AG04450 (cell line): ENCODE measurements at places on chromosomes 4 and X.

DNA sequence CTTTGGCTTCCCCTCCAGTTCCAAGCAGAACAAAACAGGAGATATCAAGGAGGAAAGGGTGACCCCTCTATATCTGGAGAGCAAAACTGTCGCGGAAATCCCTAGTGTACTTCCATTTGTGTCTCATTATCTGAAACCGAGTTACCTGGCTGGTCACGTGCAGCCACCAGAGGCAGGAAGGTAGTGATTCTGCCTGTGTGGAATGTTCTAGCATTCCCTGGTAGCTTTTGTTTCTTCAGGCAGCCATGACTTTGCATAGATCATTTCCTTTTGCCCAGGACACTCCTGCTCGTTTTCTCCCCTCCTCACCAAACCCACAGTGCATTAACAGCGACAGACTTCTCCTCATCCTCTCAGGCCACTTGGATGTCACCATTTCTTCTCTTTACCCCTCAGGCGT, 107.9 kb downstream of the PTTG2 start:
- DNase-seq: no peak

- no peak for DNase-seq
Measured at GRCh38 chr4:87109121-87109520, 111.3 kb downstream of the KLHL8 start.

DNA sequence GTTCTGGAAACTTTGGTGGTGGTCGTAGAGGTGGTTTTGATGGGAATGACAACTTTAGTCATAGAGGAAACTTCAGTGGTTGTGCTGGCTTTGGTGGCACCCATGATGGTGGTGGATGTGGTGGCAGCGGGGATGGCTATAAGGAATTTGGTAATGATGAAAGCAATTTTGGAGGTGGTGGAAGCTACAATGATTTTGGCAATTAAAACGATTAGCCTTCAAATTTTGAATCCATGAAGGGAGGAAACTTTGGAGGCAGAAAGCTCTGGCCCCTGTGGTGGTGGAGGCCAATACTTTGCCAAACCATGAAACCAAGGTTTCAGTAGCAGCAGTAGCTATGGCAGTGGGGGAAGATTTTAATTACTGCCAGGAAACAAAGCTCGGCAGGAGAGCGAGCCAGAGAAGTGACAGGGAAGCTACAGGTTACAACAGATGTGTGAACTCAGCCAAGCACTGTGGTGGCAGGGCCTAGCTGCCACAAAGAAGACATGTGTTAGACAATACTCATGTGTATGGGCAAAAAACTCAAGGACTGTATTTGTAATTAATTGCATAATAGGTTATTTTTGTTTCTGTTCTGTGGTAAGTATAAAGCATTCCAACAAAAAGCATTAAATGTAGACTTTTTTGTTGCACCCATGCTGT, 23.2 kb upstream of the SOD3 start:
- DNase-seq: no peak

DNA sequence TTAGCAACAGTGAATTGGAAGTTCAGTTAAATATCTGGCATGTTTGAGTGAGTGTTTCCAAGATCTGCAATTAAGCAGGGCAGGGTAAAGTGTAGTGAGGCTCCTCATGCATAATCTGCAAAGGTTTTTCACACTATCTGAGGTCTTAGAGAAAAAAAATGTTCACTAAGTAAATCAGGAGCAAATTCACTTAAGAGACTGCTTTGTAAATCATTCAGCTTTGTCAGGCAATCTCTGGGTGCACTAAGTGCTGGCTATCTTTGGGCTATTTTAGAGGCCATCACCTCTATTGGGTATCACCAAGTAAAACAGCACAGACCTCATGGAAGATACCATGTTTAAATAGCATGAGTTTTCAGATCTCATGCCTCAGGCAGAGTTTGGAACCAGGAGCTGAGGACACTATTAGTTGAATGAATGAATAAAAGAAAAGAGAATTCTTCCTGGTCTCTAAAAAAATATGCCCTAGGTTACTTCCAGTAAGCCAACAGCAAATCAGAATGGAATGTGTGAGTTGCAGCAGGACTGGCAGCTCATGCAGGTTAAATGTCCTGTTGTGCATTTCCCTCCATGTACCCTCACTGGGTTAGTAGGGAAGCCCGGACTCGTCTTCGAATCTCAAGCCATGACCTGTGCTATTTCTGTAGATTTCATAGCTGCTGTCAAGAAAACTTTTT, 195.3 kb downstream of the KCNIP4 start:
- no peak for DNase-seq

- DNase-seq: peak; percentile 91
Measured at GRCh38 chr4:128528793-128529553, 241.4 kb upstream of the PGRMC2 start.

DNA sequence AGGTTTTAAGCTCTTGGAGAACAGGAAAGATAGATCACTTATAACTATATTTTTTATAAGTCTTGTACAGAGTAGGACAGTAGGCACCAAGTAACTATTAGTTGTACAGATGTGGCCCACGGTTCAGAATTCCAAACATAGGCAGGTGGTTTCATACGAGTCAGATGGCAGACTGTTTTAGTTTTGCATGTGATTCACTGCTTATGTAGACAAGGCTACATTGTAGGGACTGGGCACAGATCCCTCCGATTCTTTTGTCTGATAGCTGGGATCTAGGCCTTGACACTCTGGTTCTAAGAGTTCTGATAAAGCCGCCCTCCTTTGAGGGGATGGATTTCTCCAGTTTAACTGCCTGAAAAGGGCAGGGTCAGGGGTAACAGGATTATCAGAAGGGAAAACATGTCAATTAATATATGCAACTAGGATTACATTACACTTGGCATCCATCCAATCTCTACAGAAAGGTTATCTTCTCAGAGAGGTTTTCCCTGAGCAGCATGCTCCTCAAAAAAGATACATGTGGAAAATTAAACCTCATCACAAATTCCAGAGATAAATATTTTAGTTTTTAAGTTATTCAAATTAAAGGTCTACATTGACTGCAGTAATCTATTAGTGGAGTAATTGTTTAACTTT, 87.8 kb downstream of the SPRY1 start:
- no peak for DNase-seq

GRCh38 chrX:10028283-10029104, 61.3 kb downstream of the CLDN34 start:
- no peak for DNase-seq

DNA sequence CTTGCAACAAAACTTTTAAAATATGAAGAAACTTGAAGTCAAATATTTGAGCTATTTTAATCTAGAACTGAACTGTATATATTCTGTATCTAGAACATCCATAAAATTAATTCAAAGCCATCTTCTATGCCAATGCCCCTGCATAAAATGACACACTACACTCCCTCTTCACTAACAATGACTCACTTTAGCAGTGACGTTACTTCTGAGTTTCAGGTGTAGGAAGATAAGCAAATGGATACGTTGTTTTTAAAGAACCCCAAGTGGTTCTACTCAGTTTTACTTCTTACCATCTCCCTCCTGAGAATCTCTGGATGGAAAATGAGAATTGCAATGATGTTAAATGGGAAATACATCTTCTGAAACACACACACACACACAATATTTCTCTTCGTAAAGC, 45.2 kb downstream of the CXXC4 start:
- no peak for DNase-seq

GRCh38 chr4:79272761-79273160, 53.1 kb downstream of the NAA11 start:
- no peak for DNase-seq

GRCh38 chrX:24550166-24550565, 85.1 kb downstream of the PDK3 start:
- DNase-seq: no peak

DNA sequence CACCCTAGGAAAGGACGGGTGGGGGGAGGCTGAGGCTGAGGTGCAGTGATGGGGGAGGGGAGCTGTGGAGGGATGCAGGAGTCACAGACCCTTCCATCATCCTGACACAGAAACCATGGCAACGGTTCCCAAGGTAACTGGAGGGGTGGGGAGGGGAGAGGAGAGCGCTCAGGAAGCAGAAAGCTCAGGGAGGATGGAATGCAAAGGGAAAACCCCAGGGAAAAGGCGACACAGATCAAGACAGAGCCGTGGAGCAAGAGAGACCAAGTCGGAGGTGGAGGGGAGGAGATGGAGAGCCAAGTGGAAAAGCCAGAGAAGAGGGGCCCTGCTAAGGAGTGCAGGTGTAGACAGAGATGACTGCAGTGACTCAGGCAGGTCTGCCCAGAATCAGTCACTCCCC, 14.5 kb downstream of the L1CAM start:
- no peak for DNase-seq
